ENCODE measurements at places on chromosomes 11 and 22.

- DNase-seq = no peak
Measured at GRCh38 chr11:63505857-63506528, at the start of gene LGALS12. TSS of gene LGALS12 (plus strand) at chr11:63506084. CDS start at chr11:63506459, 375 bp downstream.

DNA sequence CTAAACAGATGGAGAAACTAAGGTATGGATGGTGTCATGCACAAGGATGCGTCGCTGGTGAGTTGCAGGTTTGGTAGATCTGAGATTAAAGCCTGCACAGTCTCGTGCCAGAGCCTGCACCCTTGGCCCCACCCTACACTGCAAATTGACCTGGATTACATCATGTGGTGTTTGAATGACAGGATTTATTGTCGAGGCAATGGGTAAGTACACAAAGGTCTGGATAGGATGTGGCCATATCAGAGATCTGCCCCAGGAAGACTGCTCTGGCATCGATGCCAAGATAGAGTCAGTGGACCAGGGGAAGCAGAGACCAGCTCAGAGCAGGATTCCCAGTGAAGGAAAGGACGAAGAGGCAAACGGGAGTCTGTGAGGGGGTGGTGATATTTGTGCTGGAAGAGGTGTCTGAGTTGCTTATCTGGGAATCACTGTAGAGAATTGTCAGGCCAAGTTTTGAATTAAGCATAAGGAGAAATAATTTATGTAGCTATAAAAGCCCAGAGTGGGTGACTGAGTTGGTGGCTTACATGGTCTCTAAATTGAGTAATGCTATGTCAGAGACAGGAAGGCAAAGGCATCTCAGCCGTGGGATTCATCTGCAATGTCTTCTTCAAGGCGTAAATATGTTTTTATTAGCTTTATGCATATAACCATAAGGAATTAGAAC lies 499.6 kb upstream of the B3GAT1 start:
- DNase-seq = no peak

DNA sequence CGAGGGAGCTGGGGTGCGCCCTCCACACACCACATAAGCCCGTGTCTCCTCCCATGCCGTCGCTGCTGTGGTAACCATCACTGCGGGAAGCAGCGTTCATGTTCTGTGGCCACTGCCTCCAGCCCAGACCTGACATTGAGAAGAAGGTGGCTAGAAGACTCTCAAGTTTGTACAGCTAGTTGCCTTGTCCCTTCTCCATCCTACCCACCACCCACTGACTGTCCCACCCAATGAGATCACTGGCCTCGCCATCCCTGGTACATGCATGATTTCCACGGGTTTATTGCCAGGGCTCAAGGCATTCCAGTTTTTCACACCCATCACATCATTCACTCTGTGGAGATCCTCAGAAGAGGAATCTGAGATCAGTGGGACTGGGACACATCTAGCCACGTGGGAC lies 33.0 kb downstream of the AHNAK start:
- DNase-seq = no peak

DNA sequence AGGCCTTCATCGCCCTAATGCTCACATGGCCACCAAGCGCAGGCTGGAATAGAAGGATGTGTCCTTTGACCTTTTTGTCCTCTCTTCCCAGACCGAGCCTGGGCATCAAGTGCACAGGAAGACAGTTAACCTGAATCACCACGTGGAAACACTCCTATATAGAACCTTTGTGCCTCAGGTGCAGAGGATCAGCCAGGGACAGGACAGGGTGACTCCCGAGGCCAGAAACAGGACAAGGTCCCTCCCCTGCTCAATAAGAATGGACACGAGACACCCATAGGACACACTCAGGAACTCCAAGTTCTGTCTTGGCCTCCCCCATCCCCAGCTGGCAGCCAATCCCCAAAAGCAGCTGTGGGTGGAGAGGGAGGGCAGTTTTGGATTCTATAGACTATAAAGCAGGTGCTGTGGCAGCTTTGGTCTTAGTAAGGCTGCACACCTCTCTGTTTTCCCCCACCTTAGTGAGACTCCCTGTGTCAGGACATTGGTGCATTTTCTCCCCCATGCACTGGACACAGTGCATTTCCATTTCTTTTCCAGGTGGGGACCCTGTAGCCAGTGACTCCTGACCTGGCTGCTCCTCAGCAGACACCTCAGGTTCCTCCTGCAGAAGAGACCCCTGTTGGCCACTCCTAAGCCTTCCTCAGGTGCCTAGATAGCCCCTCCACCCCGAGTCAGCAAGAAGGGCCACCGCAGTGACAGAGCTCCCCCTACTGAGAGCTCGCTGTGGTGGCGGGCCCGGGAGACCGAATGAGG lies 43.6 kb upstream of the POU2AF1 start:
- no peak for DNase-seq

DNA sequence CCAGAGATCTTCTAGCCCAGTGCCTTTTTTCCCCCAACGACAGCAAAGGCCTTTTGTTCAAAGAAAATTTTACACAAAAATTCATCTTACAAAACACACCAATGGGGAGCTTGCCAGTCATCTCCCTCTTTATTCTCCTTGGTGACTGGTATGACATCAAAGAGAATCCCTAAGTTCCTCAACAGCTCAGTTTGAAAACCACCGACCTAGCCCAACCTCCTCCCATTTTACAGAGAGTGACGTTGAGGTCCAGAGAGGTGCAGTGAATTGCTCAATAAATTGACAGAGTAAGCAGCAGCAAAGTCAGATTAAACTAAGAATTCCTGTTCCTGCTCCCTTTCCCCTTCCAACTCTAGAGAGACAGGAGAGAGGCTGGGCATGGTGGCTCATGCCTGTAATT lies 7.8 kb downstream of the SLC43A3 start:
- no peak for DNase-seq

GRCh38 chr11:128563942-128564641 lies 23.3 kb downstream of the ETS1 start:
- DNase-seq = no peak

GRCh38 chr11:103497268-103497667 lies 388.0 kb downstream of the DYNC2H1 start:
- no peak for DNase-seq

GRCh38 chr11:119446871-119447663 lies 24.1 kb upstream of the THY1 start:
- DNase-seq = no peak

DNA sequence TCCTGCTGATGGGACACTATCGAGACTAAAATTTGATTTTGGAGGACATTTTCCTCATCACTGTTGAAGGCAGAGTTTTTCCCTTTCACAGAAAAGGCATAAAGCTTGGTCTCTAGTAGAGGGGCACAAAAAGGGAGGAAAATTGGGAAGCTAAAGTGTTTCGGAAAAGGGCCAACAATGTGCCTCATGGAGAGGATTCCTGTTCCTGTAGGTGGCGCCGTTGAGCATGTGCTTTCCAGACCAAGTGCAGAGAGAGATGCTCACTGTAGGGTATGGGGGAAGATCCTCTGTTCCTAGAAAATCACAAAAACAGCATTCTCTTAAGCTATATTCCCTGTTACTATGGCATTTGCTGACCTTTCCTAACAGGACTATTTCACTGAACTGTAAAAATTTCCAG lies 18.4 kb upstream of the OR4C5 start:
- DNase-seq = no peak

DNA sequence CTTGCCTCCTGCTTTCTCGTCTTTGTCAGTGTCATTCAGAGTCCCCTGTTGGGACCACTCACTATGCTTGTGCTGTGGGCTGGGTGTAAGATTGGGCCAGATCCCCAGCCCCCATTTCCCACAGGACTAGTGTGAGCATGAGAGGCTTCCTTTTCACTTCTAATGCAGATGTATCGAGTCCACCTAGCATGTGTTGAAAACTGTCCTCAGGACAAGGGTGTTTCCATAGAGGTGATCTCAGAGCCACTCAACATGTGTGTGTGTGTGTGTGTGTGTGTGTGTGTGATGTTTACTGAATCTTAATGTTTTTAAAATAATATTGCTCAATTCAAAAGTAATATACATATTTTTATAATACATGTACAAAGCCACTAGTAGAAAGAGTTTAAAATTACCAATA lies 11.4 kb upstream of the CD44 start:
- no peak for DNase-seq

GRCh38 chr11:6258571-6259081 lies 1.0 kb upstream of the CCKBR start:
- no peak for DNase-seq

DNA sequence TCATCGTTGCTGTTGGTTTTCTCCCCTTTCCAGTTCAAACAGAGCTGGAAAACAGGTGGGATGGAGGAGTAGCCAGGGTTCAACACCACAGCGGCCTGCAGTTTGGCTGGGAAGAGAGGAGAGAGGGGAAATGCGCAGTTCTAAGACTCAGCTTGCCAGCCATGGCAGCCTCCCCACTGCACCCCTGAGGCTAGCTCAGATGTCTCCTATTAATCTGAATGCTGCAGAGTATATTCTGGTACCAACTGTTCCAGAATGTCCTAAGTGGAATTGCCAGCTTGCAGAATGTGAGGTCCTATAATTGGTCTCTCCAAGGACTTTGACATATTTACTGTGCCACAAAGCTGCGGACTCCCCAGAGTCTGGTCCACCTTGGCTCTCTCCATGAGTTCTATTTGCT lies 32.0 kb downstream of the NEFH start:
- DNase-seq = no peak

DNA sequence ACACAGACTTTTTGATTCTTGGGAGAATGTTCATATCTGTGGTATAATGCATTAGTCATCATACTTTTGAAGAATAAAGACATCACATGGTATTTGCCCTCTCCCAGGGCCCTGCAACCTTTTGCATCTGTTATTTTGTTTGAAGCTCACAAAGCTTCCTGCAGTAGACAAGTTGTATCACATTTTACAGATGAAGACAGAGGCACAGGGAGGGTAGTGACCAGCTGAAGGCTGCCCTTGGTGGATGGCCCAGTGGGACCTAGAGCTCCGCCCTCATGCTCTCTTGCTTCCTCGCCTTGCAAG lies 66.4 kb downstream of the UBASH3B start:
- no peak for DNase-seq

DNA sequence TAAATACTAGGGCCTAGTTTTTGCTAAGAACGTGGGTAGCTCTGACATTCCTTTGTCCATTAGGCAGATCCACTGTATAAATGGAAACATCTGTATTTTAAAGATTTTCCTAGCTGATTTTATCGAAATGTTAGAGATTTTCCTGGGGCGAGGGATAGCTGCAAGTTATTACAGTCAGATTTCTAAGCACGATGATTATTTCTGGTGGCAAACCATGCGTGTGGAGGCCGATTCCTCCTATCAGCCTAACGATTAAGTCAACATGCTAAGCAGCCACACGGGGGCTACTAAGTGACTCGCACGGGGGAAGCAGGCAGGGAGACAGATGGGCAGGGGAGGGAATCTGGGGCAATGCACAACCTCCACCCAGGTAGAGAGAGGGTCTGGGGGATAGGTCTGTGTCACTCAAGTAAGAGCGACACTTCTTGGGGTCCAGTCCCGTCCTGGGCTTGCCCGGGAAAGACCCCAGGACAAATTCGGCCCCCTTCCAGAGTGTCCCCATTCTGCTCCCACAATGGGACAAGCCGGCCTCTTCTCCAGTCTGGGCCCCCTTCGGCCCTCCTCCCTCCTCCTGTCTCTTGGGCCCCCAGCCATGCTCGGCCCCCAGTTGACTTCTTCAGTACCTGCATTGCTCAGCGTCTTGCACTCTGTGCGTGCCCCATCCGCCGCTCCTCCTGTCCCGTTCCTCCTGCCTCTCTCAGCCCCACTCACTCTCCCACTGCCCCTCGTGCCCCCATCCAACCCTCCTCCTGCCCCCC lies 571 bp downstream of the C11orf24 start:
- DNase-seq = no peak

DNA sequence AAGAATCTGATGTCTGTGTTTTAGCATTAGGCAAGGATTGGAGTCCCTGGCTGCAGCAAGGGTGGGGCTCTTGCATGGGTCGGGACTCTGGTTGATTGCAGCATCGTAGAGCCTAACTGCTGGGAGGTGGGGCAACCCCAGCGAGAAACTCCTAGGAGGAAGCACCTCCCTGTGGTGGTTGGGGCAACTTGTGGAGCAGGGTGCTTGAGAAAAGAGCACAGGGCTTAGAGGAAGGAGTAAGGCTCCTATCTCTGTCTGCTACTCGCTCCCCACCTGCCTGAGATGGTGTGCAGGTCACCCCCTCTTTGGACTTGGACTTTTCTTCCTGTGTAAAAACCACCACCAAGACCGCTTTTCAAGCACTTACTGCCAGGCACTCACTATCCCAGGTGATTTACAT lies 15.6 kb downstream of the SREBF2 start:
- no peak for DNase-seq

DNA sequence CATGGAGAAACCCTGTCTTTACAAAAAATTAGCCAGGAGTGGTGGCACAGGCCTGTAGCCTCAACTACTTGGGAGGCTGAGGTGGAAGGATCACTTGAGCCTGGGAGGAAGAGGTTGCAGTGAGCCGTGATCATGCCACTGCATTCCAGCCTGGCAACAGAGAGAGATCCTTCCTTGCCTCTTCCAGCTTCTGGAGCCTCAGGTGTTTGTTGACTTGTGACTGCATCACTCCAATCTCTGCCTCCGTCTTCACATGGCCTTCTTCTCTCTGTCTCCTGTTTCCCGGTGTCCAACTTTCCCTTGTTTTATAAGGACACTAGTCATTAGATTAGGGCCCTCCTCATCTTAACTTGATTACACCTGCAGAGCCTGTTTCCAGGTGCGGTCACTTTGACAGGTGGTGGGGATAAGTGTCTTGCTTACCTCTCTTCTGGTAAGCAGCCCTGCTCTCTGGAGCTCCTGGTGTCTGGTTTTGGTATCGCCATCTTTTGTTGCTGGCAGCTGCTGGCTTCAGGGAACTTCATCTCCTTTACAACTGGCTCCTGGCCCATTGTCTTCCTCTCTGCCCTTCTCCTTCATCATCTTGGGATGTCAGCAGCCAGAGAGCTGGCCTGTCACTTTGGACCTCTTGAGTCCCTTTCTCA lies 8.2 kb upstream of the USP2 start:
- DNase-seq = no peak

DNA sequence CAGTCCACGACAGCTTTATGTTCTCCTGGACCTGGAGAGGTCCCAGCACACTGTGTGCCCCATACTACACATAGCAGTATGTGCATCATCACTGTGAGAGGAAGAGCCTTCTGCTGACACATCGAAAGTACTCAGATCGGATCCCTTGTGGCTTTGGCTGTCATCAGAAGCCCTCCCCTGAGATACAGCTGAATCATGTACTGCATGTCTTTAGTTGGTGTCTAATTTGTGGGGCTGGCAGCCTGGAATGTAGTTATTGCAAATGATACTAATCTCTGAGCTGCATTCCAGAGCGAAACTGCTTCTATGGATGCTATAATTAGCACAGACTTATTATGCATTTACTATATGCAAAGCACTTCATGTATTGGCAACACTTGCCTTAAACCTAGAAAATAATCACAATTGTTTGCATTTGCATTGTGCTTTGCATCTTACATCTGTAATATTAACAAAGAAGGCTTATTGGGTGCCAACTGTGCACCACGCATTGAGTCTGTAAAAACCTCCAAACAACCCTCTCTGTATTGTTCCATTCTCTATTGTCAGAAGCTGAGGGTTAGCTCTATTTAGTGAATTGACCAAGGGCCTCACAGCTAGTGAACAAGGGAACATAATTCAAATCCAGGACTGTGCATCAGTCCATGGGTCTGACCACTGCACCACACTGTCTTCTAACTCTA lies 89.2 kb upstream of the CRTAM start:
- DNase-seq = no peak
